Activated CD8-positive, alpha-beta memory T cell treated with anti-CD3 and anti-CD28 coated beads for 1 hour (primary cell): ENCODE measurements at places on chromosomes 7 and 10.

GRCh38 chr7:27962273-27962672, 218.3 kb downstream of the JAZF1 start:
- DNase-seq, result no peak

DNA sequence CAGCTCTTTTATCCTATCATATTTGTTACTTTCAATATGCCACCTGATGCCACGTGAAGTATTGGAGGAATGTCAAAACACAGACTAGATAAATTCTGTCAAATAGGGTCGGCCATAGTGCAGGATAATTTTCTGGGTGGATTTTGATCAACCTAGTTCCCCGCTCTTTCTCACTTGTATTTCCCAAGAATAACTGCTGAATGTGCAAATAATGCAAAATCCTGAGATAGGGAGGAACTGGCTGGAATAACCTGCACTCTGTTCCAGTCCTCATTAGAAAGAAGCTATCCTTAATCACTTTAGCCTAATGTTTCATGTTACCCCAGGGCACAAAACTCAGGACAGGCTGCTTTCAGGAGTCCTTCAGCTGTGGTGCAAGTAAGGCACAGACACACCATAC, 33.9 kb downstream of the ZWINT start:
- no peak for DNase-seq

DNA sequence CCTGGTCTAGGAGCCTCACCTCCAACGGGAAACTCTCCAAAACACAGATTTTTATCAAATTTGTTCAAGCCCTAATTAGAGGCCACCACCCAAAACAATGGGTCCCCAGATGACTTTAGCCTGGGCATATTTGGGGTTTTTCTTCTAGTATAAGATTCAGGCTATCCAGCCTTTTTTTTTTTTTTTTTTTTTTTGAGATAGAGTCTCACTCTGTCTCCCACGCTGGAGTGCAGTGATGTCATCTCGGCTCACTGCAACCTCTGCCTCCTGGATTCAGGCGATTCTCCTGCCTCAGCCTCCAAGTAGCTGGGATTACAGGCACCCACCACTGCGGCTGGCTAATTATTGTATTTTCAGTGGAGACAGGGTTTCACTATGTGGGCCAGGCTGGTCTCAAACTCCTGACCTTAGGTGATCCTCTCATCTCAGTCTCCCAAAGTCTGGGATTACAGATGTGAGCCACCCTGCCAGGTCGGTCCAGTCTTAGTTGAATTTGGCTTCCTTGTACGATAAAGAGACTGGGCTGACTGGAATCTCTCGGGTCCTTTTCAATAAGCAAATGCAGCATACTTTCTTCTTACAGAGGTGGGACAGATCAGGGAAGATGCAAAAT, 91.4 kb upstream of the KLF6 start:
- no peak for DNase-seq

DNA sequence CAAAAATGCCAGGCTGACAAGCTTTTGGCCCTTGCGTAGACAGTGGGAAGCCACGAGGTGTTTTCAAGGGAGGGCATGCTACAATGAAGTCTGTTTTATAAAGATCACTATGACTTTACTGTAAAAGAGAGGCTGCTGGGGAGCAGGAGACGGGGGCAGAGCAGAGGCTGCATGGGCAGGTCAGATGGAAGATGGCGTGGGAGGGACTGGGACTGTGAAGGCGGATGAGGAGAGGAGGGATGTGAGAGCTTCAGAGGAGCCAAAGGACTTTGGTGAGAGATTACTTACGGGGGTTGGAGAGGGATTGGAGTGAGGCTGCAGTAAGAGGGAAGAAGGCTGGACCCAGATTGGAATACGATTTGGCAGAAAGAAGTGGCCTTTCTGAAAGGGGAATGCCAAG, 86.6 kb upstream of the PCBD1 start:
- DNase-seq, result no peak

DNA sequence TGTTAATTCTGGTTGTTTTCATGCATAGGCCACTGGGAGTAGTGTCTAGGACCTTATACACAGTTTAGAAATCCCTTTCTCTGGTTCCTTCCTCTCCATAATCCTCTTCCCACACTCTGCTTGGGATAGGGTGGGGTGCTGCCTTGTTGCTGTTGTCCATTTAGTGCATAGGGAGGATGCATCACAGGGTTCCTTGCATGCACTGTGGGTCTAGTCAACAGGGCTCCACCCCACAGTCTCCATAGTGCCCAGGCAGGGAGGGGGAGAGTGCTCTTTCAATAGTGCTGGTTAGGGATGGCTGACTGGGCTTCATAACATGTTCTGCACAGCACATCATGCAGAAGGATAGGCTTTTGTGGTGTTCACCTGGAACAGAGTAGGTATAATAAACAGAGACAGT, 81.1 kb downstream of the ARHGAP12 start:
- no peak for DNase-seq
